CD4-positive, alpha-beta T cell treated with Interleukin-21 for 1 hour (primary cell): ENCODE measurements at places on chromosomes 4 and X.

DNA sequence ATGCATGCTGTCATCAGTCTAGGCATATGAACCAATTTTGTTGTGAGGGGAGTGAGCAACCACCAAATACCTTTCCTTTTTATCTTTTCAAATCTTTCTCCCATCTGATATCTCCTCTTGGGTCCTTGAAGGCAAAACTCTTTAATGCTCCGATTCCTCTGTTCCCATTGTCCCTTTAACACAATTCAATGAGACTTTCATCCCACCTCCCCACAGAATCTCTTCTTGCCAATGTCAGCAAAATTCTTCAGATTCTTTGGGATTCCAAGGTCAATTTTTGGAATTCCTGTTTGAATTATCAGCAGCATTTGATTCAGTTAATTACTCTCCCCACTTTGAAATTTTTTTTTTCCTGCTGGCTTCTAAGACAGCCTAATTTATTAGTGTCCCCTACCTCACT lies 232.7 kb downstream of the COX7B2 start:
- DNase-seq: no peak

DNA sequence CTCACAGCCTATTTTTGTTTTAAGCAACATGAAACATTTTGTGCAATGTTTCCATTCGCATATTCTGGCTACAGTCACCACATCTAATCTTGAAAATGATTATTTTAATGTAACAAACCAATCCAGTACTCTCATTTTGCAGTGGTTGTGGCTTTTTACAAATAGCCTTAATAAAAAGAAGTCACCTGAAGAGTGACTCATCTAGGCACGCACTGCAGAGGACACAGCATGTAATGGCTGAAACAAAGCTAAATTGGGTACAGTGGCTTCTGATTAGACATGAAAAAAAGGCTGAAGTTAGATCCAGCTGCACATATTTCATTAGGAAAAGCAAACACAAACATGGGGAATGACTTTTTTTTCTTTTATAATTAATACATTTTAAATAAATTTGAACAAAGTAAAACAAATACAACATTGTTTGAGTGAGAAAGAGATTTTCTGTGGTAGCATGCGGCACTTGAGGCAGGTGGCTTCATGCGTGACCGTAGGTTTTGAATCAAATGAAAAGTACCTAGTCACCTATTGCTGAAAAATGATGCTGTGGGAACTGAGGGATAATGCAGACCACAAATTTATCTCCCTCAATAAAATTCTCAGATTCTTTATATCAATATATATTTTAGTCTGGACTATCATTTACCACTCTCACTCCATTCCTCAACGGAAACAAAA lies 240.8 kb upstream of the DDX53 start:
- DNase-seq: no peak

GRCh38 chrX:78314561-78314960 lies 12.8 kb downstream of the CYSLTR1 start:
- DNase-seq: no peak

GRCh38 chrX:15973299-15973698 lies 118.7 kb upstream of the AP1S2 start:
- DNase-seq: peak; percentile 33

GRCh38 chr4:112847781-112848180 lies 201.7 kb upstream of the ANK2 start:
- no peak for DNase-seq

GRCh38 chr4:110165382-110166286 lies 32.8 kb downstream of the ELOVL6 start:
- peak; percentile 59 for DNase-seq

GRCh38 chr4:89347363-89348025 lies 39.9 kb upstream of the GPRIN3 start:
- DNase-seq: no peak

GRCh38 chr4:11011249-11011648 lies 326.7 kb upstream of the CLNK start:
- no peak for DNase-seq

GRCh38 chrX:84469226-84469625 lies 33.0 kb downstream of the HDX start:
- no peak for DNase-seq

DNA sequence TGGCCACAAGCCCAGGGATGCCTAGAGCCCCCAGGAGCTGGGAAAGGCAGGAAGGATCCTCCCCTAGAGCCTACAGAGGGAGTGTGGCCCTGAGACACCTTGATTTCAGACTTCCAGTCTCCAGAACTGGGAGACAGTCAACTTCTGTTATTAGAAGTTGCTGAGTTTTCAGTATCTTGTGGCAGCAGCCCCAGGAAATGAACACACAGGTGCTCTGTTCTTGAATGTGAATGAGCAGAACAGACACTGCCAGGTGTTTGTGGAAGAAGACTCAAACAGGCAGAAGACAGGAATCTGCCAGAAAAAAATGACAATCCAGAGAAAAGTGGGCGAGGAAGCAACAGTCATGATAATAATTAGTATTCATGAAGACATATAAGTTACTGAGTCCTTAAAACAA lies 64.5 kb upstream of the STS start:
- no peak for DNase-seq
